Non-pigmented ciliary epithelial cell (primary cell): ENCODE measurements at places on chromosomes 6 and 20.

DNA sequence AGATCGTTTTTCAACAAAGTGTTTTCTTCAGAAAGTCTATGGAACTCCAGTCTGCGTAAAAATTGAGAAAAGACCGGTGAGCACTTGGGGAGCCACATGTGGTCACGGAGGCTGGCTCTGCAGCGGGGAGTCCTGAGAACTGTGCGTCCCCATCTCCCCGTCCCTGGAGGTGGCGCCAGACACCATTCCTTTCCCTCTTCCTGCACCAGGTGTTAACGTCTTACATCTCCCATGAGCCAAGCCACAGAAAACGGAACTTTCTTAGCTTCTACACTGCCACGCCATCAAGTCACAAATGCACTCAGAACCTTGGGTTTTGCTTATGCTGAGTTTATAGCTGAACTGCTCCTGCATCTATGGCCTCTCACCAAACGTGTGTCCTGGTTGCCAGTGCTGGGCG, 62.6 kb downstream of the GINS1 start:
- no peak for DNase-seq

DNA sequence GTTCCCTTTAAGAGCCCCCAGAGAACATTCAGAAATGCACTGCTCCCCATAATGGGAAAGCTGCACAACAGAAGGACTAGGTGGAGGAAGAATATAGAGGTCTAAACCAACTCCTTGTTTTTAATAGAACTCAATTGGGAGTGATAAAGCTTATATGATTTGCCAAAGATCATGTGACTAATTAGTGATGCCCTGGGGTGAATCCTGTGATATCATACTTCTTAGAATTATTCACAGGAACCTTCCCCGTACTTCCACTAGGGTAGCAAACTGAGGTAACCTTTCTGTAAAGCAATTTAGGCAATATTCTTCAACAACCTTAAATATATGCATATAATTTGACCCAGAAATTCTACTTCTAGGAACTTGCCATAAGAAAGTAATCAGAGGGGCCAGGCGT, 84.4 kb downstream of the TFAP2A start:
- no peak for DNase-seq

DNA sequence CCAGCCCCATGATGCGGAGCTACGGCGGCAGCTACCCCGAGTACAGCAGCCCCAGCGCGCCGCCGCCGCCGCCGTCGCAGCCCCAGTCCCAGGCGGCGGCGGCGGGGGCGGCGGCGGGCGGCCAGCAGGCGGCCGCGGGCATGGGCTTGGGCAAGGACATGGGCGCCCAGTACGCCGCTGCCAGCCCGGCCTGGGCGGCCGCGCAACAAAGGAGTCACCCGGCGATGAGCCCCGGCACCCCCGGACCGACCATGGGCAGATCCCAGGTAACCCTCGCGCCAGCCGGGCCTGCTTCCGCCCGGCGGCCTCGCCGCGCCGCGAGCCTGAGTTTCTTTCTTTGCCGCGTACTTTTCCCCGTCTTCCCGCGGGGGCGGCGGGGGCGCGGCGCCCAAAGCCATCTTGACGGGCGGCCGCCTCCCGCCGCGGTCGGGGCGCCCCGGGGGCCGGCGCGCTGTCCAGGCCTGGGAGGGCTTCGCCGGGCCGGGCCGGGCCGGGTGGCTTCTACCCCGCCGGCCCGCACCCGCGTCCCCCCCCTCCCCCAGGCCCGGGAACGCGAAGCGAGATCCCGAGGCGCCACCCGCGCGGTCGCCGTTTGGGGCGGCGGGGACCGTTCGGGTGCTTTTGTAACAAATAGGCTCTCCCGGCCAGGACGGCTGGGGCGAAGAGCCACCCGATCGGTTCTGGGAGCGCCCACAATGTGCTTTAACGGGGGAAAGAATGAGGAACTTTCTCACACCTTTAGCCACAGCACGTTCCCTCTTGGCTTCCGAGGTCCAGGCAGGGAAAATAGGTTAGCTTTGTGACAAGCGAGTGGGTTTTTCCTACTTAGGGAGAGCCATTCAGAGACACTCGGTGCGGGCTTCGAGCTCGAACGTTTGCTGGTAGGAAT, 2.3 kb downstream of the ARID1B start:
- DNase-seq, result no peak

- no peak for DNase-seq
Observed at GRCh38 chr6:3757241-3757641, 5.7 kb upstream of the PXDC1 start.

- DNase-seq, result no peak
Observed at GRCh38 chr6:37481711-37482605, 17.7 kb downstream of the CCDC167 start.

GRCh38 chr6:133806382-133807140, 82.4 kb upstream of the TCF21 start:
- peak; percentile 5 for DNase-seq

DNA sequence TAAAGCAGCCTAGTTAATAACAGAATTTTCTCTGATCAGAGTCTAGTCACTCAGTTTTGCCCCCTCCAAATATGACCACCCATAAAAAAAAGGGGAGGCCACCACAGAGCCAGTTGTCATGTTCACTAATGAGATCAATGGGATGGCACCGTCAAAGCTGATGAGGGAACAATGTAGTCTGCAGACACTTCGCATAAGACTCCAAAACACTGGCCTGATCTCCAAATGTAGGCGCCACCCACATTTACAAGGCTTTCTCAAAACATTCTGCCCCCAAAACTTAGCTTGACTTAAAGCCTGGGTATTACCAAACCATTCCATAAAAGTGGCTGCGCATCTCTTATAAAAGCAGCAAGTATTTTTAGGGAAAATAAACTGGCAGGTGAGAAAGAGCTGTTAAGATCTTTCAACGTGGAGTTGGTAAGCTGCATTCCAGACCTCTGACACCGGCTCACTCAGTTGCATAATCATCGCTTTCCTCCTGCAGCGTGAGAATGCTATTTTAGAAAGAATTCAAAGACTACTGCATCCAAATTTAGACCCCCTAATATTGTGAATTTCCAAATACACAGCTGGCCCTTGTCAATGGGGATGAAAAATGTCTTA, 59.3 kb downstream of the TBC1D7 start:
- peak; percentile 34 for DNase-seq

- DNase-seq, result no peak
Observed at GRCh38 chr6:67642582-67642981, 992.5 kb upstream of the ADGRB3 start.

GRCh38 chr6:119247504-119247903, 102.1 kb downstream of the MAN1A1 start:
- DNase-seq, result no peak

- DNase-seq, result no peak
Observed at GRCh38 chr20:21358737-21359136, 38.6 kb downstream of the NKX2-4 start.

GRCh38 chr6:87174078-87174579, 18.8 kb downstream of the ZNF292 start:
- DNase-seq, result no peak

GRCh38 chr20:56454754-56455153, 13.7 kb upstream of the RTF2 start:
- DNase-seq, result no peak

- DNase-seq, result no peak
Observed at GRCh38 chr6:33271117-33271467, 584 bp downstream of the VPS52 start.

DNA sequence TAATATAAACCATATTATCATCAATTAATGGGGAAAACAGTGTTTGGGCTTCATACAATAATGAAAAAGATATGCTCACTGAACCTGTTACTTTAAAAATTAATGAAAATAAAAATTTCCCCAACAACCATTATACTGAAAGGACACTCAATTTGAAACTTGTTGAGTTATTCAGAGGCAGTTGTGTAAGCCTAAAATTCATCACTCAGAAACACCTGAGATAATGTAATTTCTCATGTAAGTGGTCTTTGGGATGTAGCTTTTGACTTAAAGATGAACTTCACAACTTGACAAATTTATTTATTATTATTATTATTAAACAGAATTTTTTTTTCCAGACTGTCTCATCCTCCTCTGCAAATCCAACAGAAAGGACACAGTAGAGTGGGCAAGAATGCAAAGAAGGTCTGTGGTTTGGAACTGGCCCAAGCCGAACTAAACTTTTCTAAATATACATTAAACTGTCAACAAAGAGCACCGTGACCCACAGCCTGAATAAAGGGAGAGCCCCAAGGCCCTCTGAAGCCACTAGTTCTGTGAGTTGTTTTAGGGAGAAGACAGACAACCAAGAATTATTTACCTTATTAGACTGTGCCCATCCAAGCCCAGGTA, 32.2 kb upstream of the HEY2 start:
- no peak for DNase-seq

- no peak for DNase-seq
Observed at GRCh38 chr6:168537540-168537884, 96.5 kb downstream of the SMOC2 start.

DNA sequence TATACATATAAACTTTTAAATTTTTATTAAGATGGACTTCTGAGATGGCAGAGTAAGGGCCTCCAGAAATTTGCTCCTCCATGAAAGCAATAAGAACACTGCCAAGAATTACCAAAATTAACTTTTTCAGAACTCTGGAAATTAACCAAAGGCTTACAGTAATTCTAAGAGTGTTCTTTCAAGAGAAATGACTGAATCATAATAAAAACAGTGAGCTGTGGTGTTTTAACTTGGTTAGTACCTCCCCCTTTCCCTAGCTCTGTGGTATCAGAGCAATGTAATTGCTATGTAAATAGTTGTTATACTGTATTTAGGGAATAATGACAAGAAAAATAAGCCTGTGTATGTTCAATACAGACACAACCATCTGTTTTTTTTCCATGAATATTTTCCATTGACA, 19.0 kb downstream of the HECA start:
- DNase-seq, result no peak

GRCh38 chr6:31794294-31794865, 1.2 kb downstream of the VARS1 start:
- DNase-seq, result no peak

- no peak for DNase-seq
Observed at GRCh38 chr20:25127761-25128537, 46.0 kb upstream of the VSX1 start.

DNA sequence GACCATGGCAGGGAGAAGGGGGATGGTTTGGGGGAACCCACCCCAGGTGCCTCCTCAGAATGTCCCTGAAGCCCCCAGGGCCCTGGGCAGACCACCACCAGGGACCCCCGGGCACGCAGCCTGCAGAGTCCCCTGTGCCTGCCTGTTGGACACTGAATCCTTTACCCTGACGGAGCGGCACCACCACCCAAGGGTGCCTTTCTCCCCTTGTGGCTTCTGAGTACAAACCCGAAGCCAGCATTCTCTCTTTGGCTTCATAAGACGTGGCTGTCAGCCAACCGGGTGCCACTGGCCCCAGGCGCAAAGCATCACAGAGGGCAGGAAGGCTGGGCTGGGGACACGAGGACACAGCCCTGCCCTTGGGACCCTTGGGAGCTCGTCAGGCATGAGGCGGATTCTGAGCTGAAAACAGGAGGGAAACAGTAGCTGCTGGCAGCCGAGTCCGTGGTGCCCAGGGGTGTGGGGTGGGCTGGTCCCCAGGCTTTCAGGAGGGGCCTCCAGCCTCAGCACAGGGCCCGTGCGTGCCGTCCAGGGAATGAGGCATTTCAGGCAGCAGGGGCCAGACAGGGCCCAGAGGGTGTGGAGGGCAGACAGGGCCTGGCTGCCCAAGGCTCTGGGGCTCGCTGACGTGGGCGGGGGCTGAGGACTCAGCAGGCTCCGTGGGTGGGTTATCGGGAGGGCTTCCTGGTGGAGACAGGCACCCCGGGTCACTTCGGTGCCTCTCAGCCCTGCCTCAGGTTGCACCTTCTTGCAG, 3.5 kb downstream of the COL9A3 start:
- DNase-seq, result no peak

GRCh38 chr6:30206152-30206551, 7.1 kb downstream of the TRIM26 start:
- no peak for DNase-seq

GRCh38 chr6:169957351-169957963, 206.0 kb downstream of the ERMARD start:
- no peak for DNase-seq

- no peak for DNase-seq
Observed at GRCh38 chr6:124237911-124238310, 434.2 kb downstream of the NKAIN2 start.

GRCh38 chr6:1604158-1605003, 5.3 kb upstream of the FOXC1 start:
- no peak for DNase-seq

GRCh38 chr6:44041461-44042260, 85.6 kb downstream of the MRPL14 start:
- DNase-seq, result peak; percentile 96

DNA sequence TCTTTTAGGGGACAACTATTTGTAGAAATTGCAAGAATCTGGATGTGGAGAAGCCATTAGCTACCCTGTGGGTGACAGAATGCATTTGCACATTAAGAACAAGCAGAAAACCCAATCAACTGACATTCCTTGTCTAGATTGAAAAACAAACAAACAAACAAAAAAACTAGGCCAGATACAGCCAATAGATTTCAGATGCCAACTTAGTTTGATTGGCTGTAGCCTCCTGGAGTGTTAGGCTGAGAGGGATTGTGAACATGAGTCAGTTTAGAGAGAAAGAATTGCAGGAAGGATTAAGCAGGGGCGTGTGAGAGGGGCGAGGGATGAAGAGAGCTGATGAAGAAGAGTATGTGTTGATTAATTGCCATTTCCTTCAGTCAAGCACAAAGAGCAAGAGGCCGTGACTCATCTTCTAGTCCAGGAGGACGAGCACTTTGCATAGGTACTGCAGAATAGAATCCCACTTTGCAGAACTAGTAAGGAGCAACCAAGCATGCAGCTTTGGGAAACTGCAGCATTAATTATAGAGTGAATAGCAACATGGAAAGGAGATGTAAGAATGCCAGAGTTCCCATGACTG, 188.0 kb upstream of the RAB32 start:
- no peak for DNase-seq

DNA sequence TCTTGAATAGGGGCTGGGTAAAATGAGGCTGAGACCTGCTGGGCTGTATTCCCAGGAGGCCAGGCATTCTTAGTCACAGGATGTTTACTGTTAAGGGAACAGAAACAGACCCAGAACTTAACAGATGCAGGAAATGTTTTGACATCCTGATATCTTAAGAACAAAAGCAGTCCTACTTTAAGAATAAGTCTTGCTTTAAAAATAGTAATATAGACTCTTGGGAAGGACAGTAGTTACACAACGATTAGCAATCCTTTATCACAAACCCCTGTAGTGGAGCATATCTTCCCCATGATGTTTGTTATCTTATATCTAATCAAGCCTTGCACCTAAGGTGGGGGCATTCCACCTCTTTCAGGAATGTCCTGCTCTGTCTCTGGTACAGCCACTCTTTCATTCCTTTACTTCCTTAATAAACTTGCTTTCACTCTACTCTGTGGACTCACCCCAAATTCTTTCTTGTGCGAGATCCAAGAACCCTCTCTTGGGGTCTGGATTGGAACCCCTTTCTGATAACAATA, 493.7 kb upstream of the SULF2 start:
- DNase-seq, result no peak

DNA sequence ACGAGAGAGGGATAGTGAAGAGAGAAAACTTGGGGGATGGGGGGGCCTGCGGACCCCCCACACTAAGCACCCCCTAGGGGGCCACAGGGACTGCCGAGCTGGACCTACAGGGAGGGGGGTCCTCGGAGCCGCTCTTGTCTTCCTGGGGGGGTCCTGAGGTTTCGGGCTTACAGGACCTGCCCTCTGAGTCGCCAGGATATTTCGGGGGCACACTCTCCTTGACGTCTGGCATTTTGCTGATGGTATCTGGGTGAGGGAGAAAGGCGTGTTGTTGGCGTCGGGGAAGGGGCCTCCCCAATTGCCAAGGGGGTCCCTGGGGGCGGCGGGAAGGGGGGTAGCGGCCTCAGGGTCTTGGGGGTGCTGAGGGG, 516 bp downstream of the TCP11 start:
- DNase-seq, result no peak

- no peak for DNase-seq
Observed at GRCh38 chr6:111423960-111424846, 58.8 kb downstream of the REV3L start.
